ENCODE measurements at places on chromosomes 2 and 18.

- no peak for DNase-seq
Measured at GRCh38 chr2:75381032-75381431, 179.7 kb downstream of the EVA1A start.

GRCh38 chr2:132544006-132544630 is 125.9 kb downstream of the LYPD1 start:
- DNase-seq = no peak

DNA sequence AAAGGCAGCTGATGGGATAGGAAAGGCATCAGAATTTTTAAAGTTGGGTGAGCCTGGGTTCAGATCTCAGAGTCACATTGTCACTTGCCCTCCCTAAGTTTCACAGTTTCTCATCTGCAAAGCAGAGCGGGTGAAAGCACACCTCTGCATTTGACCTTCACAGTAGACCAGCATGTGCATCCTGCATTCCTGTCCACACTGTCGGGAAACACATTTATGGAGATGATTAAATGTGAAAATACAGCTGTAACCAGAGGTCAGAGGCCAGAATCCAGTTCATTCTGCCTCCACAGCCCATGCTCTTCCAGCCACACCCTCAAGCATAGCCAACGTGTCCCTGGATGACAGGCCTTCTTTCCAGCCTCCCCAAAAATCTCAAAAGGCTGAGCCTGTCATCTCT is 392.0 kb upstream of the MYT1L start:
- DNase-seq = no peak

DNA sequence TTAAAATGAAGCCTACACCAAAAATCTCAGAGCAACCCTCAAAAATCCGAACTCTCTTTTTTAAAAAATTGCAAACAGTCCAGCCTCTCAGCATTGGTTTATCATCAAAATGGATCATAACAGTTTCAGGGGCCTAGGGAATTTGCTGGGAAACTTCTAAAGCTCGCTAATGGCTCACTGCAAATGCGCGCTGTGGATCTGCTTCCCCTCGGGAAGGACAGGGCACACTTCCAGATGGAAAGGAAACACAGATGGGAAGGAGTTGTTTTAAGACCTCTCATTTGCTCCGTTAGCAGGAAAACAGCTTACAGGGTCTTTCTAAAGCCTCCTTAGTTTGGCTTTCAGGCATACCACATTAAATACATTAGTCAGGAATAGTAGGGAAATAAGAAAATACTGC is 27.2 kb downstream of the FECH start:
- no peak for DNase-seq

DNA sequence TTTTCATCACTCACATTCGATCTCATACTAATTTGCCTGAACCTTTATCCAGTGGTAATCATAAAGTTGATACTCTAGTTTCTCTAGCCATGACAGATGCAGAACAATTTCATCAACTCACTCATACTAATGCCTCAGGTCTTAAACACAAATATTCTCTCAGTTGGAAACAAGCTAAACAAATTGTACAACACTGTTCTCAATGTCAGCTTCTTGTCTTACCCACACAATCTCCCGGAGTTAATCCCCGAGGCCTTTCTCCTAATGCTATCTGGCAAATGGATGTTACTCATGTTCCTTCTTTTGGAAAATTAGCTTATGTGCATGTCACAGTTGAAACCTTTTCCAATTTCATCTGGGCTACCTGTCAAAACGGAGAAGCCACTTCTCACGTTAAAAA is 11.5 kb upstream of the CNOT11 start:
- no peak for DNase-seq

DNA sequence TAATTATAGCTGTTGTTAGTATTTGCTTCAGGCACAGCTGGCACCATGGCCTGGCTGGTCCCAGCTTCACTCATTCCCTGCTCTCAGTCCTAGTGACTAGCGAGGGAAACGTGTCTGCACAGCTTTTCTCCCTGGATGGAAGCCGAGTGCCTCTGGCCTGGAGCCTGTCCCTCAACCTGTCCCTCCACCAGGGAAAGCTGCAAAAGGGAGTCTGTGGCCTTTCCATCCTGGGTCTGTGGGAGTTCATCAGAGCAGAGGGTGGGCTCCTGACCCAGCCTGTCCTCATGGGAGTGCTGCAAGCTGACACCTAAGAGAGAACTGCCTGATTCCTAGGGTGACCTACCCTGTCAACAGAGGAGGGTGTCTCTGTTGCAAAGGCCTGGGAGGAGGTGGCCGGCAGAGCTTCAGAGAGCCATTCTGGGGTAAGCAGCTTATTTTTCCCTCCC is 118.3 kb downstream of the CAPN13 start:
- no peak for DNase-seq

GRCh38 chr2:127614731-127615130 is 31.2 kb upstream of the GPR17 start:
- DNase-seq = no peak

- no peak for DNase-seq
Measured at GRCh38 chr18:48306838-48307237, 102.3 kb downstream of the ZBTB7C start.

- no peak for DNase-seq
Measured at GRCh38 chr2:201883606-201884369, 77.5 kb downstream of the CDK15 start.

DNA sequence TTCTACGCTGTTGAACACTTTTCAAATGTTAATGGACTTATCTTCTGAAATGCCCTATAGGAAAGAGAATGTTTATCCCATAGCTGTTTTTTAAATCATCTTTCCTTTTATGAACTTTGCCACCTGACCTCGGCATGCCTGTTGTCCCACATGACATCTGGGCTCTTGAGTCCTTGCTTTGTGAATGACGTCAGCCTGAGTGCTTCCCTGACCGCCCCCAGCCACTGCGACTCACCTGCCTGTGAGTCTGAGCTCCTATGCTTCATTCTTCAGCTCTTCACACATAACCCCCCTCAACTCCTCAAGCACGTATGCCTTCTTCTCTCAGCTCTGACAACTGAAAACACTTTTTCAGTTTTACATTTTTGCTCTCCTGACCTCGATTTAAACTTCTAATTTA is 166.8 kb downstream of the DCDC2C start:
- DNase-seq = no peak

DNA sequence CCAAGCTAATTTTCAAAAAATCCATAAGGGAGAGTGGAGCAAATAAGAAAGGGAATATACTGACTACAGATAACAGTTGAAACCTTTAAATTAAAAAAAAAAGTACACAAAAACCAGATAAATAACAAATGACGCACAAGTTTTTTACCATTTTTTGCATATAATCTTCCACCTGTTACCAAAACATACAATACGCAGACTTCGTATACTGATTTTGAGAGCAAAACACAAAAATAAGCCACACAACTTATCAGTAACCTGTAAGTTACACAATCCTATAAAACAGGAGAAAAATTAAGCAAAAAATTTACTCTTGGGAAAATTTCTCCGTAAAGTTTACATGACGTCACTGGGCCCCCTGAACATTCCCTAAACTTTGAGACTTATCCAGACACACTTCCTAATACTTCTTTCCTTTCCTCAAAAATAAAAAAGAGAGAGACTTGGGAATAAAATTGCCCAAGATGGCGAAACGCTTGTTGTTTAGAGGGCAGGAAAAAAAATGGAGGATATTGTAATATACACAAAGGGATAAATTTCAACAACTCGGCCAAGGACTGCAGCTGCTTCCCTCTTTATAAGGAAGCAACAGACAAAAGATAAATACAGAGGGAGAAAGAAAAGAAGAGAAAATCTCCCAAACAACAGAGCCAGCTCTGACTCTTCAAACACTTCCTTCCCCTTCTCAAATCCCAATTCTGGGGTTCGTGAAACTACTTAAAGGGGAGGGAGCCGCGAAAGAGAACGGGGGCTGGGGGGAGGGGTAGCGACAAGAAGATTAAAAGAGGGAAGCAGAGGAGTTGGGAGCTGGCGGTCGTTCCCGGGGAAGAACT is 1.6 kb downstream of the BAZ2B start:
- DNase-seq = peak; percentile 88

GRCh38 chr2:233563663-233564430 is 2.7 kb downstream of the USP40 start:
- DNase-seq = peak; percentile 51

DNA sequence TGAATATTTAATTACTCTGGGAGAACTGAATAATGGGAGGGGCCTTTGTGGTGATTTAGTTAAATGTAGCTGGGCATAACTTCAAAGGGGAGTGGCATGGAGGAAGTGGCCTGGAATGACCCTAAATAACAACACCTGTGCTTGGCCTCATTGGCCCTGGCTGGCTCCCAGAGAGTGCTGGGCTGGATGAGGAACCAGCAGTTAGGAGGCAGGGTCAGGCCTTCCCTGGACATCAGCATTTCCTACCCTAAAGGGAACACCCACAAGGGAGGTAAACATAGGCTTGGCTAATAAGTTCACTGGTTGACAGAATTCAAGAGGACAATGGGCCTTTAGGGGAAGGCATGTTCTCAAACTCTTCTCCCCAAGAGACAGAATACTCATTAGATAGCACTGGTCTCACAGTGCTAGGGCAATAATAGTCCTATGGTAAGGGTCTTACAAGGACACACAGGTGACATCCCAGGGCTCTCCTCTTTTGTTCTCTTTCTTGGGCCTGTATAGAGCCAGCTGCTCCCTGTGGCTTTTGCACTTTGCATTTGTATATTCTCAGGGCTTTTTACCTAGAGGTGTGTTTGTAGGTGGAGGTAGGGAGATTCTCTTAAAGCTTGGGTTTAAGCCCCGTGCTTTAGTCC is 106.8 kb downstream of the ZNF519 start:
- DNase-seq = no peak

GRCh38 chr2:226893216-226893615 is 57.4 kb downstream of the RHBDD1 start:
- no peak for DNase-seq

DNA sequence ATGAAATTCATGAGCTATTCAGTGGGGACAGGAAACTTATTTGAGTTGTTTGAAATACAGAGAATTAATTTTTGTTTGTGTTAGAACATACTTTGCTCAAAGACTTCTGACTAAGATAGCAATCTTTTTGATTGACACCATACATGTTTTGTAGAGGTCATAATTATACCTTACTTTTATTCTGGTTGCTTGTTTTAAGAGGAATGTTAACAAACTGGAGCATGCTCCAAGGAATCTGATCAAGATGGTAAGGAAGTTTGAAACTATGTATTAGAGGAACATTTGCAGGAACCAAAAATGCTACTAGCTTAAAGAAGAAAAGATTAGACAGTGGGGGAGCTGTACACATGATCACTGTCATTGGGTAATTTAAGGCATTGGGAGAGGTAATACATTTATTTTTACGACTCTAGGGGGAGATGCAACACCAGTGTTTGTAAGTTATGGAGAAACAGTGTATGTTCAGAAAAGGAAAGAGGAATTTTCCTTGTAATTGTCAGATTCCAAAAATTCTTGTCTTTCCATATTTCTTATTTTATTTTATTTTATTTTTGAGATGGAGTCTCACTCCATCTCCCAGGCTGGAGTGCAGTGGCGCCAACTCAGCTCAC is 8.0 kb downstream of the AGFG1 start:
- DNase-seq = peak; percentile 53

GRCh38 chr18:68461481-68462018 is 253.4 kb downstream of the TMX3 start:
- DNase-seq = no peak

DNA sequence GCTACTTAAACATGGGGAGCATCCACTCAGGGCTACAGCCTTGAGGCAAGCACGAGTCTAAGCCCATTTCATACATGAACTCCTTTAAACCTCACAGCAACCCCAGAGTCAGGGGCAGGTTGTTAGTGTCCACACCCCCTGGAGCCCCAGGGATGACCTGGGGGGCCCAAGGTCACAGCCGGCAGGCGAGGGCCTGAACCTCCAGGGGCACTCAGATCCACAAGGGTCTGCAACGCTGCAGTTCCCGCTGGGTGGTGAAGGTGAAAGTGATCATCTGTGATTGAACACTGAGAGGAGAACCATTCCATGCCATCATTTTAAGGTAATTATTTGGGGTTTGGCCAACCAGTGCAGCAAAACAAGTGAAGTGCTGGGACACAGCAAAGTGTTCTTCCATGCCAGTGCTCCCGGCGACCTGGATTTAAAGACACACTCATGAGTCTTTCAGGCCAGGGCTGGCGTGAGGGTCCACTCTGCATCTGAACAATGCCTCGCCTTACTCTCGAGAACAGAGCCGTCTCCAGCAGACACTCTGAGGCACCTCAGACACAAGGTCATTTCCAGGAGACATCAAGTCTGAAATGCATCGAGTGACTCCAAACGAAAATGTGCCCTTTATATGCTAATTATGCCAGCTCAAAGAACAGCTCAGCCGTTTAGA is 61.6 kb upstream of the SNTG2 start:
- no peak for DNase-seq

DNA sequence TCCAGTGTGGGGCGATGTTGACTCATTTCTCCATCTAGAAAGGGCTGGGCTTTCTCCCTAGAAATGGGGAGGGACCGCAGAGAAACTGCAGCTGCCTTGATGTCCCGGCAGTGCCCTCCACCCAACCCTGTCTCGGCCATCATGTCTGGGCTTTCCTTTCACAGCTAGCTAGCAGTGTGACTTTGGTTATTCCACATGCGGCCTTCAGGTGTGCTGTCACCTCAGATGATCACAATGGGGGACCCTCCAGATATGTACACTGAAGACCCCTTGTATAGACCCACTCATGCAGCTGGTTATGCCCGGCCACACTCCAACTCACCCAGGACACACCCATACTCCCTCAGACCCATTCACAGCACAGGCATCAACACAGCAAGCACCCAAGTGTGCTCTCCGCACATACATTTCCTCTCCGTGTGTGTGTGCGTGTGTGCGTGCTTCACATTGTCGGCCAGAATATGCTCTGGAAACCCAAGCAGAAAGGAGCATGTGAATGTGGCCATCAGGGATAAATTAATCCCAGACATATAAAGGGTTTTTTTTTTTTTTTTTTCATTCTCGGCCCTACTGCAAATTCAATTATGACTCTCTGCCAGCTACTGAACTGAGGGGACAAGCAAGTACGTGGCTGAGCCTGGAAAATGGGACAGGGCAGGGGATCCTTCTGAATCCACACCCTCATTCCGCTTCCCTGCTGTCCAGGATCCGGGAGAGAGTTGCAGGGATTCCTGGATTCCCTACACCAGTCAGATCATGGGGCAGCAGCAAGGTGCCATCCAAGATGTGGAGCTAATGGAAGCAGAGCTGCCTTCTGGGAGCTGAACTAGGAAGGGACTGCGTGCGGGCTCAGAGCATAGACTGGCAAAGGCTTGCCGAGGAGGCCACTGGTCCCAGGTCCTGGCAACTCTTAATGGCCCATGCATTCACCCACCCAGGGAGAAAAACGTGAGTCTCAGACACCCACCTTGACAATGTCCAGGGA is 240.2 kb downstream of the DYSF start:
- DNase-seq = no peak

GRCh38 chr18:32301976-32302743 is 112.3 kb downstream of the MEP1B start:
- DNase-seq = peak; percentile 66

- DNase-seq = no peak
Measured at GRCh38 chr2:121877366-121877765, 121.9 kb downstream of the TSN start.

Data from common myeloid progenitor, CD34-positive (primary cell).